ENCODE measurements at places on chromosomes 12 and 14.

DNA sequence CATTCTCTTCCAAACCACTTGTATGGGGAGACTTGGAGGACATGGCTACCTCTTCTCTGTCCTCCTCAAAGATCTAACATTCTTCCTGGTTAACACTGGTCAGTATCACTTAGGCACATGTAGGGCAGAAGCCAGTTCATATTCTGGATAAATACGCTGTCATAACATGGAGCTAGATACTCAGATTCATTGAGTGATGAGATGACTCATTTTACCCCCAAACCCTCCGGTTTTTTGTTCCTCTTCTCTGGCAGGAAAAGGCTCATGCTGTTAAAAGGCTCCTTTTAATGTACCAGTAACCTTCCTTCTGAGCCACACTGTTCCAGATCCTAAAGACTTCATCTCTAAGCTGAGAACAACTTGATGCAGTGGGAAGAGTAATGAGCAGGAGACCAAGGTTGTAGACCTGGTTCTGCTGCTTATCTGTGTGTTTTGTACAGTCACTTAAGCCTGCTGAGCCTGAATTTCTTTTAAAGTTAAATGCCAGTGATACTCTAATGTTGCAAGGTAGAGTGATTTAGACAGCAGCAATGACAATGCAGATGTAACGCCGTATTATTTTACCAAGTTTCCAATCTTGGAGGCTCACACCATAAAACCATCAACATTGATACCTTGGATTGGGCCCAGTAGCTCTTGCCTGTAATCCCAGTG, 57.3 kb upstream of the ELK3 start:
- DNase-seq = no peak

- no peak for DNase-seq
Measured at GRCh38 chr12:58363971-58364370, 422.6 kb downstream of the ATP23 start.

DNA sequence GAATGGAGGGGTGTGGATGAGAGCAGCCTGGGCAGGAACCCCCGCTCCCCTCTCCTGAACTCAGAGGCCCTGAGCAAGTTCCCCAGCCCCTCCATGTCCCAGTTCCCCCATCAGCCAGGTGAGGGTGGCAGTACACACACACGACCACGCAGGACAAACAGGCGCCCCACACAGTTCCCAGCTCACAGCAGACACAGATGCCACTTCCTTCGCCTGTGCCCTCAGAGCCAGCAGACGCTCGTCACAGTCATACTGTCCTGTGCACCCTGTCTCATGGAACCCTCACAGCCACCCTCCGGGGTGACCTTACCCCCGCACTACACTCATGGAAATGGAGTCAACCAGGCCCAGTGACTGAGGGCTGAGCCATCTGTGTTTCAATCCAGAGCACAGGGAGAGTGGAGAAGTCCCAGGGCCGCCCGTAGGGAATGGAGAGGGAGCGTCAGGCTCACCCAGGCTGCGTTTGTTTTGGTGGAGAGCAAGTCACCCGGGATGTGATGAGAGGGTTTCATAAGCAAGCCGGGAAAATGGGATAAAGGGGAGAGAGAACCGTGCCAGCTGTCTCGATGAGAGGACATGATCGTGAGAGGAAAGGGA, 47.5 kb upstream of the DYNC1H1 start:
- no peak for DNase-seq

- no peak for DNase-seq
Measured at GRCh38 chr12:25592725-25593495, 39.8 kb upstream of the LMNTD1 start.

DNA sequence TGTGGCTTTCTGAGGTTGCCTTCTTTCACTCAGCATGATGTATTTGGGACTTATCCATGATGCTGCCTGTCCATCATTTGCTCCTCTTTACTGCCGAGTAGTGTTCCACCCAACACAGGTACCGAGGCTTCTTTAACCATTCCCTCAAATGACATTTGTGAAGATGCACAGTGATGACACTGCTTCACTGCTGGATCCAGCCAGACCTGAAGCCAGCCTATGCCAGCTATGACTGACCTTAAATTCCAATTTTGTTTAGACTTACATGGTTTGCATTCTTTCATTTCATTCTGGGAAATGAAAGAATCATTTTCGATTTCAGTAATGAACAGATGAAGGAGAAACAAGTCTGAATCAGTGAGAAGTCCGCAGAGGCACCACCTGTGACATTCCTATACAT, 271.0 kb downstream of the AACS start:
- no peak for DNase-seq

GRCh38 chr12:77060136-77060882, 5.1 kb downstream of the E2F7 start:
- DNase-seq = no peak

Data from kidney epithelial cell (primary cell).